ENCODE measurements at places on chromosomes 11 and 22. TPM values are rescaled to one million over a fixed set of nuclear protein-coding genes. Genes with fewer than 3 reads are reported as not detected.

Gene OR8A1
- not detected for polyA plus RNA-seq

Gene C11orf86
- 0.08 TPM for polyA plus RNA-seq

Gene TRIM64
- not detected for polyA plus RNA-seq

Gene KDM4D
- polyA plus RNA-seq: 1.1 TPM

Gene CDKN1C
- 1.1 TPM for polyA plus RNA-seq

Gene CALCA
- not detected for polyA plus RNA-seq

Gene MMP27
- polyA plus RNA-seq: not detected

Gene ADORA2A
- 9.3 TPM for polyA plus RNA-seq

Gene MAPK8IP1
- polyA plus RNA-seq: 12.5 TPM

Gene C11orf87
- 0.49 TPM for polyA plus RNA-seq

Gene SCN4B
- polyA plus RNA-seq: 2.0 TPM

Gene TMEM121B
- polyA plus RNA-seq: 0.13 TPM

Gene OTUB1
- polyA plus RNA-seq: 183 TPM

Gene LDHAL6A
- polyA plus RNA-seq: not detected

Gene AP5B1
- 3.8 TPM for polyA plus RNA-seq

Gene GGT1
- polyA plus RNA-seq: 1.8 TPM

Gene OR51M1
- polyA plus RNA-seq: not detected

Gene FOLR2
- polyA plus RNA-seq: not detected

Gene H19
- polyA plus RNA-seq: 4.6 TPM

Gene TRIM34
- polyA plus RNA-seq: 4.6 TPM

Gene HEPN1
- polyA plus RNA-seq: not detected

Gene UBASH3B
- polyA plus RNA-seq: 10.4 TPM

Gene OR52E8
- polyA plus RNA-seq: not detected

Gene SCUBE2
- polyA plus RNA-seq: 0.76 TPM

Gene RDX
- polyA plus RNA-seq: 29.4 TPM

Gene ASCC2
- 78.6 TPM for polyA plus RNA-seq

Gene GRAP2
- polyA plus RNA-seq: 0.13 TPM

Gene TBX1
- not detected for polyA plus RNA-seq

Gene RIN1
- 16.9 TPM for polyA plus RNA-seq

Gene TAF1D
- 56.7 TPM for polyA plus RNA-seq

Gene GAL3ST1
- 0.08 TPM for polyA plus RNA-seq

Gene LAMTOR1
- 129 TPM for polyA plus RNA-seq

Gene NCR3LG1
- polyA plus RNA-seq: 0.67 TPM

Gene CDHR5
- polyA plus RNA-seq: not detected

Gene MMP7
- polyA plus RNA-seq: 0.36 TPM

Gene NAP1L4
- polyA plus RNA-seq: 82.5 TPM

Gene SLC17A6
- polyA plus RNA-seq: not detected

Gene WNT11
- 0.43 TPM for polyA plus RNA-seq

Gene MS4A6E
- polyA plus RNA-seq: not detected

Gene ROBO4
- polyA plus RNA-seq: 0.95 TPM

Gene APOA5
- not detected for polyA plus RNA-seq

Gene DEFB131B
- polyA plus RNA-seq: not detected

Gene FOSL1
- polyA plus RNA-seq: 30.1 TPM

Gene NFAM1
- not detected for polyA plus RNA-seq

Gene MYO7A
- polyA plus RNA-seq: 0.08 TPM

Gene TECTA
- 0.88 TPM for polyA plus RNA-seq

Gene KCNJ11
- polyA plus RNA-seq: 0.13 TPM

Measured in SK-N-SH (cell line).